T-helper 2 cell (primary cell): ENCODE measurements at places on chromosomes 12 and 14.

- no peak for DNase-seq
Measured at GRCh38 chr14:97532052-97532451, 734.9 kb downstream of the VRK1 start.

- peak; percentile 46 for DNase-seq
Measured at GRCh38 chr14:96424109-96424989, 32.4 kb downstream of the AK7 start.

GRCh38 chr12:93851257-93851671, 174.1 kb downstream of the CRADD start:
- no peak for DNase-seq

GRCh38 chr14:51294951-51295525, 55.0 kb downstream of the TMX1 start:
- DNase-seq, result no peak

- no peak for DNase-seq
Measured at GRCh38 chr14:82420871-82421270, 887.2 kb upstream of the SEL1L start.

- DNase-seq, result no peak
Measured at GRCh38 chr12:24845615-24846014, 103.3 kb downstream of the BCAT1 start.

- no peak for DNase-seq
Measured at GRCh38 chr12:83190631-83191390, 504.1 kb downstream of the TMTC2 start.

GRCh38 chr14:80621701-80622100, 319.8 kb downstream of the CEP128 start:
- DNase-seq, result no peak

DNA sequence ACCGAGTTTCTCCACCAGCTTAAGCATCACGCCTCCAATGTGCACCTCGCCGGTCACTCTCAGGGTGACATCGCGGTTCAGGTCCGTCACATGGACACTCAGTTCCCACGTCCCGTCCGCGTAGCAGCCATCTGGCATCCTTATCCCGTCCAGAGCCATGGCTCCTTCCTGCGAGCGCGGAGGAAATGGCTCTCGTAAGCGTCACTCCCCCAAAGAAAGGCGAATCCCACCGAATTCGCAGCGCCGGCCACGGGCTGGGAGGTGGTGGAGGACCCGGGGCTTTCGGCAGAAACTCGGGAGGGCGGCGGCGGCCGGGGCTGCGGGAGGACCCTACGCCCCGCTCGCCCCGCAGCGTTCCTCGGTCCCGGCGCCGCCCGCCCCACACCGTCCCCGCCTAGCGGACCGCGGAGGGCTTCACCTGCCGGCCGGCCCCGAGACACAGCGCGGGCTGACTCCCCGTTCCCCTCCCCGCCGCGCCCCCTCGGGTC, 396 bp downstream of the FERMT2 start:
- no peak for DNase-seq

DNA sequence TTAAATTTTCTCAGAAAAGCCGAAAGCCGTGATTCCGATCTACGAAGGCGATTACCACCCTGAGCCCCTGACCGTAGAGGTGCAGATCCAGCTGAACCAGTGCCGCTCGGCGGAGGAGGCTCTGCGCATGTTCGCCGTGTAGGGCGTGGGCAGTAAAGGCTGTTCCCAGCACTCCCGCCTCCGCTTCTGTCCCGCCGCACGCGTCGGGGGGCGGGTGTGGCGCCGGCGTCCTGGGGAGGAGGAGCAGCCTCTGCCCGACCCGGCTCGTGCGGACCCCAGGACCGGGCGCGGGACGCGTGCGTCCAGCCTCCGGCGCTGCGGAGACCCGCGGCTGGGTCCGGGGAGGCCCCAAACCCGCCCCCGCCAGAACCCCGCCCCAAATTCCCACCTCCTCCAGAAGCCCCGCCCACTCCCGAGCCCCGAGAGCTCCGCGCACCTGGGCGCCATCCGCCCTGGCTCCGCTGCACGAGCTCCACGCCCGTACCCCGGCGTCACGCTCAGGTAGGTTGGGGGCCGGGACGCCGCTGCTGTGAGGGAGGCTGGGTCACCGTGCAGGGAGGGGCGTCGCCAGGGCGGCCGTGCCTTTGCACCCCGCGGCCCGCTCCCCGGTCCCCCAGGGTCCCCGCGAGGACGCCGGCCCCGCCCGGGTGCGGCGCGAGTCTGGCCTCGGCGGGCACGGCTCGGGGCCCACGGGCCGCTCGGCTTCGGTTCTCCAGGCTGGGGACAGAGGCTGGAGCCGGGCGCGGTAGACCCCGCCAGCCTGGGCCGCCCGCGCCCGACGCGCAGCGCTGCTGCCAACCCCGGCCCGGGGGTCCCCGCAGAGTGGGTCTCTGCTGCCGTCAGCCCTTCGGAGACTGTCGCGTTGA, at the start of gene B3GNT4:
TSS of gene B3GNT4 (plus strand) at position 409 of the 866 bp plus-strand sequence. CDS start 910 bp downstream, outside the sequence.
- peak; percentile 61 for DNase-seq

- DNase-seq, result no peak
Measured at GRCh38 chr12:65419284-65420072, 141.0 kb downstream of the MSRB3 start.

GRCh38 chr14:94548999-94549985, 11.9 kb upstream of the SERPINA4 start:
- peak; percentile 24 for DNase-seq

DNA sequence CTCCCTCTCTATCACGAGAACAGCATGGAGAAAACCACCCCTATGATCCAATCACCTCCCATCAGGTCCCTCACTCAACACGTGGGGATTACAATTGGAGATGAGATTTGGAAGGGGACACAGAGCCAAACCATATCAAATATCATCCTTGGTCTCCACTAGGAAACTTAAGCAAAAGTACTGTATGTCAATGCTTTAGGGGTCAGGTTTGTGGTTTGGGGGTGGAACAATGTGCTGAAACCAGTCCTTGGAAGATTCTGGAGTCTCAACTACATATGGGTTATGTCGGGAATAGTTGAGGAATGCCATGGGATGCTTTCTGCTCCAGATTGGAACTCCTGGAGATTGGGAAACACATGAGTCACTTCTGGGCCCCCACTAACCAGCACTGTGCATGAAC, 48.3 kb upstream of the CCDC63 start:
- no peak for DNase-seq

DNA sequence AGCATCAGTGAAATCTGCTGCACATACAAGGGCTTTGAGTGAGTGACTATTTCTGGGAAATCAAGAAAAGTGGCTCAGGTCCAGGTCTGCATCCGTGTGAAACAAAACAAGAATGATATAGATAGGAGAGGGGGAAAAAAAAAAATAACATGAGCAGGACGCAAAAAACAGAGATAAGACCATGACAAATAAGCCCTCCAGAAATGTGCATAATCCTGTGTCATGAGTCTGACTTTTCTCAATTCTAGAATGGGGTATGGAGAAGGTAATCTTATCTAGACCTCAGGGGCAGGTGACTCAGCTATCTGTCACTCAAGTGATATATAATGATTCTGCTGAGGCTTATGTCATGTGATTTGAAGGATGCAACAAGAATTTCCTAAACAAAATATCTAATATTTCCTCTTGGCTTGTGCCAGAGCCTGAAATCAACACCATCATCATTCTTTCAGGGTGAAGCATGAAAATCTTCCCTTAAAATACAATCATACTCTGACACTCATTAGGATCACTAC, 250.0 kb downstream of the PHLDA1 start:
- no peak for DNase-seq

- no peak for DNase-seq
Measured at GRCh38 chr14:69529563-69529962, 45.0 kb downstream of the PLEKHD1 start.

DNA sequence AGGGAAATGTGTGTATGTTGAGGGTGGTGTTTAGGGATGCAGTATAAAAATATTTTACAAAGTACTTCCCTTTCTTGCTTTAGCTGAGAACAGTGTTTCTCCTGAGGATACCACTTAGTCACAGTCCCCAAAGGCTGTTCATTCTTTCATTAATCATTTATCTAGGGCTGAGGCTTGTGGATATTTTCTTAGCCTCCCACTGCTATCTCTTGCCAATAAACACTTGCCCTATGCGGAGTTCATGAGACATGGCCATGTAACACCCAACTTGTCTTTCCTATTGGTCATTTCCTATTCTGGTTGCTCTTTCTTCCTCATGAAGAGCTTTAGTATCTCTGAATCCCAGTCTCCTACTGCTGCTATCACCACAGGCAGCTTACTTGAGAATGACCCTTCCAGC, 75.1 kb downstream of the ETNK1 start:
- no peak for DNase-seq

DNA sequence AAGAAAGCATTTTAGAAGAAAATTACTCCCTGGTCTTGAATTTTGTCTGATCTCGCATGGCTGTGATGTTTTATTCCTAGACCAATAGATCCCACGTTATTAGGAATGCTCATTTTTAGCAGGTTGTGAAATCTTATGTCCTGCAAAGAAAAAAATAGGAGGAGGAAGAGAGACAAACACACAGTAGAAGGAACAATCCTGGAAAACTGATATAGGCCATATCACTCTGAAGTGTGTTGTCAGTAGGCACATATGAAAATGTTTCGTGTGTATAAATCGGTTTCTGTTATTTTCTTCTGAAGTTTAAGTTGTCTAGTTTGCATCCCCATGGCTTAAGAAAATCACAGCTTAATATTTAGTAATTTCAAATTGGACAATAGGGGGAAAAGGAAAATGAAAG, 12.4 kb downstream of the SLCO1B3 start:
- no peak for DNase-seq

DNA sequence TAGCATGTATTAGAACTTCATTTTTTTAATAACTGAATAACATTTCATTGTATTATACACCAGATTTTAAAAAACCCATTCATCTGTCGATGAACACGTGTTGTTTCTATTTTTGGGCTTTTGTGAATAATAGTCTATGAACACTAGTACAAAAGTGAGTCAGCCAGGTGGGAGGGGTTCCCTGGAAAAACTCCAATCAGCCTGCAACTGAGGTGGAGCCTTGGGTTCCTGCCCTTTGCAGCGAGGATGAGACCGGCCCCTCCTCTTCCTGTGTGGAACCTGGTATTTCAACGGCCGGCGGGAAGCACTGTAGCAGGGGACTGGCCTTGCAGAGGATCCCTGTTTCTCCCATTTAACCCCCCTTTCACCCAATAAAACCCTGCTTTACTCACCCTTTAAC, 56.1 kb downstream of the LMNTD1 start:
- DNase-seq, result no peak

- no peak for DNase-seq
Measured at GRCh38 chr14:101322223-101322622, 239.1 kb upstream of the DIO3 start.

DNA sequence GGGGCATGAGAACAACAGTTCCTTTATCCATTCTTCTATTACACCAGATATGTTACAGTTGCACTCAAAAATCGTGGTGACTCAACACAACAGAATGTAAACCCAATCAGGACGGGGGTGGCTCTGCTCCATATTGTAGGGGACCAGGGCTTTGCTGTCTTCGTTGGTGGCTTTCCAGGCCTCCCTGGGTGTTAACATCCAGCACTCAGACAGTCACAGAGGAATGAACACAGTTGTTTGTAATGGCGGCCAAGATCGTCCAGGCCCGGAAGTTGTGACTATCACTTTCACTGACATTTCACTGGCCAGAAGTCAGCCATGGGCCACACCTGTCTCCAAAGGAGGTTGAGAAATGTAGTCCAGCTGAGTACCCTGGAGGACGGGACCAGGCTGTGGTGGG, 204.1 kb downstream of the CACNA1C start:
- no peak for DNase-seq

DNA sequence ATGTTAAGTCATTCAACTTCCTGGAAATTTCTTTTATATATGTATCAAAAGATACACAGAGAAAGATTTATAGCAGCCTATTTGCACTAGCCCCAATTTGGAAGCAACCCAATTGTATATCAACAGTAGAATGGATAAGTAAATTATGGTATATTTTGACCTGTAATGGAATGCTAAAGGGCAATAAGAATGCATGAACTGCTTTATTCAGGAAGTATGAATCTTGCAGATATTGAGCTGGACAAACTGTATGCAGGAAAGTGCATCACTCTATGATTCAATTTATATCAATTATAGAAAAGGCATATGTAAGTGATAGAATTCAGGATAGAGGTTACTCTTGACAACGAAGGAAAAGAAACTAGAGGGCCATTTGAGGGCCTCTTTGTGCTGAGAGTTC, 913.1 kb upstream of the FBXO33 start:
- DNase-seq, result no peak

DNA sequence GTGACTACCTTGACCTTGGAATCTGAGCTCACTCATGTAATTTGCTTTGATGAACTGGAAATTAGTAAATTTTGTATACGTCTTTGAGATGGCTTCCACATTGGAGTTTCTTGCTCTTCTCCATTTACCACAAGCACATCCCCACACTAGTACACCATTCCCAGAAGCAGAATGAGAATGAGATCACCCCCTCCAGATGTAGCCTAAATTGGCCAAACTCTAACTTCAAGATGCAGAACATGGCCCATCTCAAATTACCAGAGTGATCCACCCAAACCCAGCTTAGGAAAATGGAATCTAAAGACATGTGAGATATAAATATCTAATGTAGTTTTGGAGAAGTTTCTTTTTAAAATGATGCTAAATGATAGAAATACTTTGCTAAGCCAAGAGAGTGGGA, 9.5 kb upstream of the TAS2R20 start:
- no peak for DNase-seq

GRCh38 chr12:76003355-76003638, 28.3 kb downstream of the PHLDA1 start:
- no peak for DNase-seq

DNA sequence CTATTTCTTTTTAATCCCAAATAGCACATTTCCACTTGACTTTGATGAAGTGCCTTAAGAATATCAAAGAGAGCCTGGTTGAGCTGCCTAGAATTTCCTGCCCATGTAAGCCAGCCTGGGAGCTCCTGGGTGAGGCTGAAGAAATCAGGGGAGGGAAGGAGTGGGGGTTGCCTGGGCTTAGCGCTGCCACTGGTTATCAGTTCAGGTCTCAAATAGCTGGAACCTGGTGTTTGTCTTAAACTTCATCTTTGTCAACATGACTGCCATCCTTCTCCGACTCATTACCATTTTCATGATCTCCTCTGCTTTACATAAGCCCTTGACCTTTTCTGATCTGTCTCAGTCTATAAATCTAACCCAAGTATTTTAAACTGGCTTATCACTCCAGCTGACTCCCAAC, 151.5 kb downstream of the TTC8 start:
- no peak for DNase-seq

GRCh38 chr12:89023936-89024335, 328.4 kb downstream of the DUSP6 start:
- DNase-seq, result no peak

GRCh38 chr12:102376181-102376747, 104.1 kb downstream of the IGF1 start:
- DNase-seq, result no peak

GRCh38 chr12:64352181-64352580, 38.4 kb downstream of the C12orf56 start:
- no peak for DNase-seq

GRCh38 chr12:124956571-124956970, 32.4 kb downstream of the DHX37 start:
- DNase-seq, result no peak

GRCh38 chr12:130932061-130932930, 21.4 kb upstream of the ADGRD1 start:
- no peak for DNase-seq

- DNase-seq, result no peak
Measured at GRCh38 chr12:113500782-113501311, 29.2 kb upstream of the LHX5 start.
